ENCODE measurements at places on chromosomes 12 and 14. TPM values are rescaled to one million over a fixed set of nuclear protein-coding genes. Genes with fewer than 3 reads are reported as not detected.

DNA sequence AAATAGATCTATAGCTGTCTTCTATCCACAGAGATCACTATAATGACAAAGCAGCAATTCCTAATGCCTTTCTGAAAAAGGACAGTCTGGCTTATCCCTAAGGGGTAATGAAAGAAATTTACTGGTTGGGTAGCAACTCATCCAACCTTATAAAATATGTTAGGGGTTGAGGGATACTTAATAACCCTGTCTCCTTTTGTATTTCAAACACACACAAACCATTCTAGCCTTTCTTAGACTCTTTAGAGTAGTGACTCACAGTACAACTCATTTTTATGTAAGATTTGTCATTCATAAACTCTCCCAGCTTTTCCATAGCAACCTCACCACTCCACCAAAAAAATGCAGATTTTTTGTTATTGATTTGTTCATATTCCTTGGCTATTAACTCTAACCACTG is 167.9 kb downstream of the FSCB start:
- DNase-seq, result no peak

DNA sequence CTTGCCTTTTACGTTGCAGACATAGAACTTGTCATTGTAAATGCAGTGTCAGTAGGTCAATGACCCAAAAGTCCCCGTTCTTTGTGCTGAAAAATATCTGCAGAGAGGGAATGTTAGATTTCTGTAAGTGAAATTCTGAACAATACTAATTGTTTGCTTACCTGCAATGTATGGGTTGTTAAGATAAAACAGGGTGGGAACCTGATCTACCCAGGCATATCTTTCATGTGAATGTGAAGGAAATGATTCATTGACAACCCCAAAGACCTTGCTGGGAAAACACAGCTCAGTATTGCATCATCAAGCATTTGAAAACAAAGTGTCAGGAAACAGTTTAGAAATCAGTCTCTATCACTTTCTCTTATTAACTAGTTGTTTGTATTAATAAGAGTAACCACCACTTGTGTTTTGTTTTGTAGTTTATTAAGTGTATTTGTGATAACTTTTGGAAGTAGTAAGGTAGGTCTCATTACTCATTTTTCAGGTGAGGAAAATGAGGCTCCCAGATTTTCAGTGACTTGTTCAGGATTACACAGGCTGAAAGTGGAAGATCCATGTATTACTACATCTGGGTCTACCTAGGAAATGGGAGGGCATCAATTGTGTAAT is 57.9 kb upstream of the SLC38A2 start:
- DNase-seq, result no peak

- no peak for DNase-seq
Measured at GRCh38 chr12:42854826-42855225, 265.3 kb upstream of the PRICKLE1 start.

GRCh38 chr12:92403210-92404175 is 257.8 kb upstream of the BTG1 start:
- DNase-seq, result peak; percentile 84

GRCh38 chr14:22554498-22555383 is 34.3 kb downstream of the DAD1 start:
- DNase-seq, result peak; percentile 73

GRCh38 chr12:65313719-65314317 is 35.3 kb downstream of the MSRB3 start:
- no peak for DNase-seq

DNA sequence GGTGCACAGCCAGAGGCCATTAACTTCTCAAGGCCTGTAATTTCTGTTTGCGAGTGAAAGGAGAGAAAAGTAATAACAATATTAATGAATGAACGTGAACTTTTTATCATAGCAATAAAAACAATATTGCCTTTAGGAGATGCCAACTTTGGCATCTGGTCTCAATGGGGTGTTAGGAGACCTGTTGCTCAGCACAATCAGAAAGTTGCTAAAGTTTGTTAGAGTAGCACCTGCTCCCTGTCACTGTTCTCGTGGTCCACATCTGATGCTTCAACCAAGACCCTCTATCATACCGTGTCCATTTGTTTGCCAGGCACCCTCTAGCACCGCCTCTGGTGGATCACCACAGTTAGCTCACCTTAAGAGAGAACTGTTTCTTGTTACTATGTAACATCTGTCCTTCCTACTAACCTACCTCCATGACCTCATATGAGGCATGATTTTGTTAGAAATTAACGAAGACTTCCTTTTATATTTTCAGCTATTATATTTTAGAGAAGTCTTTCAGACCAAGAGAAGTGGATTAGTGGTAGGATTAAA is 12.5 kb upstream of the CLEC4E start:
- DNase-seq, result no peak

DNA sequence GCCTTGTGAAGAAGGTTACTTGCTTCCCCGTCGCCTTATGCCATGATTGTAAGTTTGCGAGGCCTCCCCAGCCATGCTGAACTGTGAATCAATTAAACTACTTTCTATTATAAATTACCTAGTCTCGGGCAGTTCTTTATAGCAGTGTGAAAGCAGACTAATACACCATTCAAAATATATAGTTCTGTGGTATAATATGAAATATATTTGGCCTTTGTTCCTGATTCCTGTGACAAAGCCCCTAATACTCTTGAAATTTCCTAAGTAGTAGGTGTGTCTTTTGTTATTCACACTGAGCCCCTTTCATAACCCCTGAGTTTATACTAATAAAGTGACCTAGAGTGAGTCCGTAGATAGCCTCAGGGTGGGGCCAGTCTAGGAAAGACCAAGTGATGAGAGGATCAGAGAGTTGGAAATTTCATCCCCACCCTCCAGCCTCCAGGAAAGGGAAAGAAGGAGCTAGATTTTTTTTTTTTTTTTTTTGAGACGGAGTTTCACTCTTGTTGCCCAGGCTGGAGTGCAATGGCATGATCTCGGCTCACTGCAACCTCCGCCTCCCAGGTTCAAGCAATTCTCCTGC is 19.4 kb upstream of the STRN3 start:
- DNase-seq, result no peak

Gene CISTR
- not detected for total RNA-seq

Gene CGRRF1
- 10.7 TPM for total RNA-seq

Gene SLCO1A2
- total RNA-seq, result not detected

Gene CD69
- 104 TPM for total RNA-seq

Gene SERPINA5
- not detected for total RNA-seq

Gene DCAF5
- 45.4 TPM for total RNA-seq

Gene AMHR2
- not detected for total RNA-seq

Gene MTERF2
- total RNA-seq, result 5.6 TPM

Gene NGB
- total RNA-seq, result not detected
